ENCODE measurements at places on chromosomes 12 and 14. TPM values are rescaled to one million over a fixed set of nuclear protein-coding genes. Genes with fewer than 3 reads are reported as not detected.

HCAR2 gene
- total RNA-seq, result not detected

HHIPL1 gene
- 1.4 TPM for total RNA-seq

IRAK3 gene
- 6.9 TPM for total RNA-seq

IFI27L2 gene
- 60.6 TPM for total RNA-seq

DPY19L2 gene
- total RNA-seq, result 34.0 TPM

KCNH3 gene
- 0.18 TPM for total RNA-seq

HPD gene
- 1.4 TPM for total RNA-seq

IFNG gene
- not detected for total RNA-seq

P2RX2 gene
- not detected for total RNA-seq

ACSM4 gene
- total RNA-seq, result not detected

CCNT1 gene
- total RNA-seq, result 17.6 TPM

TCL1B gene
- not detected for total RNA-seq

SOAT2 gene
- total RNA-seq, result not detected

TCP11L2 gene
- total RNA-seq, result 151 TPM

STYK1 gene
- 0.15 TPM for total RNA-seq

WNT1 gene
- total RNA-seq, result not detected

AGAP2 gene
- total RNA-seq, result 4.0 TPM

MEG3 gene
- 14.9 TPM for total RNA-seq

TTC8 gene
- total RNA-seq, result 14.3 TPM

DTX3 gene
- total RNA-seq, result 21.6 TPM

C14orf180 gene
- 55.0 TPM for total RNA-seq

MGST1 gene
- total RNA-seq, result 7.7 TPM

KRT75 gene
- total RNA-seq, result not detected

CPNE8 gene
- total RNA-seq, result 6.9 TPM

TEX52 gene
- not detected for total RNA-seq

RGS6 gene
- 31.9 TPM for total RNA-seq

SLCO1C1 gene
- 1.3 TPM for total RNA-seq

DEPDC4 gene
- 0.71 TPM for total RNA-seq

DHRS2 gene
- total RNA-seq, result not detected

C14orf93 gene
- total RNA-seq, result 6.1 TPM

NEDD1 gene
- 11.2 TPM for total RNA-seq

DBX2 gene
- total RNA-seq, result 0.07 TPM

ACYP1 gene
- 8.9 TPM for total RNA-seq

LAG3 gene
- 0.72 TPM for total RNA-seq

POLE2 gene
- total RNA-seq, result 0.75 TPM

ARID2 gene
- 19.0 TPM for total RNA-seq

PLA2G1B gene
- total RNA-seq, result 1.3 TPM

PIK3C2G gene
- total RNA-seq, result not detected

SLC6A15 gene
- total RNA-seq, result not detected

ABCD4 gene
- total RNA-seq, result 19.7 TPM

OR11H6 gene
- not detected for total RNA-seq

GPR132 gene
- total RNA-seq, result 0.98 TPM

All from heart right ventricle (tissue), 16 donors.